Cortex of kidney (tissue), 1 donor: ENCODE measurements at places on chromosomes 3 and 15.

DNA sequence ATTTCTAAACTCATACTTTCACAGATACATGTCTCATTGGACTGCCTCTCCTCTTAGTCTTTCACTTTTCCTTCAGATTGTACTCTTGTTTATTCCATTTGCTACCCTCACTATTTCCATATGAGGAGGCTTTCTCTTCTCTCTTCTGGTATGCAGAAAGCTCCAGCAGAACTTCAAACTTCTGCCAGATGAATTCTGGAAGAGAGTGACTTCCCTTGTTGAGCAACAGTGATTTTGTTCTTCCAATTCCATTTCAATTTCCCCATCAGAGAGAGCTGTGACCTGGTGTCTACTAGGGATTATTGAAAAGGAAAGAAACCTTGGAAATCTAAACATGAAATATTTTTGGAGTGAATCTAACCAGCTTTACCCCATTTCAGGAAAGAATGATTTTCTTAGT is 523.2 kb upstream of the ZNF717 start:
- DNase-seq: no peak

- DNase-seq: no peak
Measured at GRCh38 chr3:179330438-179330837, 7.6 kb downstream of the ZNF639 start.

- DNase-seq: no peak
Measured at GRCh38 chr3:66706890-66707289, 206.1 kb upstream of the LRIG1 start.

DNA sequence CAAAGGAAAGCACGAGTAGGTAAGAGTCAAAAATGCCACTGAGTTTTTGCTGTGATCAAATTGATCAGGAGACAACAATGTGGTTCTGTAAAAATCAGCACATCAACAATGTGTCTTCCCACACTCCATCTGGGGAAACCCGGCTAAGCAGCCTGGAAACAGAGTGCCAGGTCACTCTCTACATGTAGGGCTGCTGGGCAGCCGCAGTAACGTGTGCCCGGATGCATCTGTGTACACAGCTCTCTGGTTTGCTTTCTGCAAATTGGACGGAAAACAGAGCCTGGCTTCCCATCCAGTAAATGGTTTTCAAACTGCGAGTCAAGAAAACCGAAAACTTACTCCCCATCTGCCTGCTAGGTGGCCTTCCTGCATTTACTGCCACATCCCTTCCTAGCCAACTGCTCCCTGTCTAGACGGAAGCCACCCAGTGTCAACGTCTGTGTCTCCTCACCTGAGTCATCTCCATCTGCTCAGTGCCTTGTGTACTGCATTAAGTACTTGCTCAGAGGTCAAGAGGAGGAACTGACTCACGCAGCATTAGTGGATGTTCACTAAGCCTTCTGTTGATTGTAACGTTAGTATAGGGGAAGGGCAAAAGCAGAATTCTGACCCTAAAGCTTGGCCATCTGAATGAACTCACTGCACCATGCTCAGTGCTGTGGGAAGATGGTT is 124.1 kb downstream of the TJP1 start:
- no peak for DNase-seq
